ENCODE measurements at places on chromosomes 6 and 20. TPM values are rescaled to one million over a fixed set of nuclear protein-coding genes. Genes with fewer than 3 reads are reported as not detected.

DNA sequence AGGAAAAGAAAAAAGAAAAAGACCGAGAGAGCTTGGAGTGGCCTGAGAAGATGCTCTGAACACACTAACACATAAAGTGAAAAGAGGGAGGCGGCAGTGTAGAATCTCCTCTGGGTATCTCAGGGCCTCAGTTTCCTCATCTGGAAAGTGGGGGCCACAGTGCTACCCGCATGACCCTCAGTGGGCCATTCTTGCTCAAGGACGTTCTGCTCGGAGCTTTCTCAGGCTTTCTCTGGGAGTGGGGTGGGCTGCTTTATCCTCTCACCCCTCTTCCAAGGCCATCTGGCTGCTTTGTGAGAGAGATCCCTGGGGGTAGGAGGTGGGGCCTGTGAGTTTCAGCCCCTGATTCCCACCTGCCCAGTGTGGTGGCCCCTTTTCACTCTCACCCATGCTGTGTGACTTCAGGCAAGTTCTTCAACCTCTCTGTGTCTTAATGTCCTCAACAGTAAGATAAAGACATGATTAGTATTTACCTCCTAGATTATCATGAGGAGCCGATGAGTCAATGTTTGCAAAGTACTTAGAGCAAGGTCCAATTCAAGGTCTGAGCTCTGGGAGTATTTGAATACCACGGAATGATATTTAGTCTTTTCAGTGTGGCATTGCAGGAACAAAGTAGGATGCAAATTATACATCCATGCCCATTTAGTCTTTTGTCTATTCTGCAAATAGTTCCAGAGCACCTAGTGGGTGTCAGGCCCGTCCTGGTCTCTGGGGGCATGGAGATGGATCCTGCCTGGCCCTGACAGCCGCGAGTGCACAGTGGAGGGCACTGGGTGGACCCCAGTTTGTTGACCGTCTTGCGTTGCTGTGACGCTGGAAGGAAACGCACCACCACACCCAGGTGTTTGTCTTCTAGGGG, 34.3 kb downstream of the SRC start:
- no peak for DNase-seq

GRCh38 chr20:56382696-56383095, 9.3 kb downstream of the AURKA start:
- no peak for DNase-seq

- DNase-seq: no peak
Measured at GRCh38 chr6:36523936-36524499, 23.3 kb downstream of the STK38 start.

GRCh38 chr6:155026022-155026705, 31.0 kb downstream of the TIAM2 start:
- DNase-seq: no peak

DNA sequence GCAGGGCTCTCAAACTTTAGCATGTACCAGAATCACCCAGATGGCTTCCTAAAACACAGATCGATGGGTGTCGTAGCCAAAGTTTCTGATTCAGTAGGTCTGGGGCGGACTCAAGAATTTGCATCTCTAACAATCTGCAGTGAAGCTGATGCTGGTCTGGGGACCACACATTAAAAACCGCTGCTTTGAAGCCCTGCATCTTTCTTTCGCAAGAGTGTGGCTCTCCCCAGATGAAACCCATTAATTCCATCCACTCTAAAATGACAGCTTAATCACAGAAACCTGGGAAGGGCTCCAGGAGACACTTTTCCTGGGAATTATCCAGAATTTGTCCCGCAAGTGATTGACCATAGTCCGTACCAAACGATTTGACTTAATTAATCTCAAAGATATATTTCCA, 319.8 kb upstream of the PLCB4 start:
- DNase-seq: no peak

GRCh38 chr6:26205625-26206574, 118.7 kb downstream of the HFE start:
- DNase-seq: peak; percentile 53

The OTOR gene
- not detected for total RNA-seq

The SIRPG gene
- total RNA-seq: 1.1 TPM

The TPD52L1 gene
- 12.1 TPM for total RNA-seq

DNA sequence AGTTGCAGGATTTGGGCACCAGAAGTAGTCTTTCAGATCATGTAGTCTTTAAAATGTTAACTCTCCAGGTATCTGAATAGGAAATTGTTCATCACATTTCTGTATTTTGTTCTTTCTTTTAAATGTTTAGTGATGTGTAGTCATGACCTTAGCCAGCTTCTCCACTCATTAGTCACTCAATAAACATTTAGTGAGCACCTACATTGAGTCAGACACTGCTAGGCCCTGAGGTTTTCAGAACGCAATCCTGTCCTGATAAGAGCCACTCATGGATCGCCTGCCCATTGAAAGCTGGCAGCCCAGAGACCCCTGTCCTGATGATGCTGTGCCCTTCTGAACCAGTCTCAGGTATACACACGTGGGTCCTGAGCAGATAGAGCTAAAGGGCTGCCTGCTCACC, 163.4 kb upstream of the HEY2 start:
- no peak for DNase-seq

DNA sequence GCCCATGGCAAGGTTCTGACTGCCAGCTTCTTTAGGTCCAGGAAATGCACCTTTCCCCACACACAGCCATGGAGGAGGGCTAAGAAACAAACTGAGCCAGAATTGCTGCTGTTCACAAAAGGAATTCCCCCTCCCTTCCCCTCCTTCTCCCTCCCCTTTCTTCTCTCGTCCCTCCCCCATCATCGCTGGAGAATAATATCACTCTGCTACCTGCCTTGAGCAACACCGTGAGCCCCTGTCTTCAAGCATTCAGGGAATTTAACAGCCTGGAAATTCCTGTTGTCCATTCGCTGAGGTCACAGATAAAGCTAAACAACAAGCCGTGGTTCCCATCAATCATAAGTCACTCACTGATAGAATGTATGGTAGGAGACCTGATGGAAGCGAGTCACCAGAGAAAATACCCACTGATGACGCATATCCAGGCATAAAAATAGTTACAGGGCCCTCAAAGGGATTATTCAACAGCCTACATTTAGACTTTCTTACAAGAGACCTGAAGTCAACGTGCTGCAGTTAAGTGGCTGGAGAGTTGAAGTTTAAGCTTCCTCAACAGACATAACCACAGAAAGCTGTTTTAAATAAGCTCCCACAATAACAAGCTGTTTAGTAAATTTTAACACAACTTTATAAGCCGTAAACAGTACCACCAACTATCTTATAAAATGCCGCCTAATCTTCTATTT, 59.7 kb downstream of the HIVEP2 start:
- peak; percentile 29 for DNase-seq

DNA sequence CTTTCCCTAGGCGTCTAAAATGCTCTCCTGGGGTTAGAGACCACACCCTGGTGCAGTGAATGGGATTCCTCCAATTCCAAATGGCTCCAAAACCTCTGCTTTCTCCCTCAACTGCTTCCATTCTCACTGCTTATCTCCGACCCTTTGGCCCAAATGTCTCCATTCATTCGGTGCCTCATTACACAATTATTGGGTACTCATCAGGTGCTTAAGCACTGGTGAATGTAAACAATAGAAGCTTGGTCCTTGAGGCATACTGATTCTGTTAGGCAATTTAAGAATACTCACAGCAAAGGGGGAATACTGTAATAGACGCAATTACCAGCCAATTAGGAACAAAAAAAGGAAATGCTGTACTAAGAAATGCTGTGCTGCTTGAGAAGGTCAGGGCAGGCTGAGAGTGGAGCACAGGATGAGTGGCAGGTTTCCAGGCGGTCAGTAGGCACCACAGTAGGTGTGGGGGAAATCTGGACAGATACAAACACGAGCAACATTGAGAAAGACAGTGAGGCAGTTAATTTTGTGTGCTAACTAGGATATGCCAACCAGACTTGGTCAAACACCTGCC, 23.0 kb downstream of the GMDS start:
- no peak for DNase-seq

The NTSR1 gene
- not detected for total RNA-seq

- DNase-seq: no peak
Measured at GRCh38 chr6:6709106-6709505, 120.6 kb downstream of the LY86 start.

DNA sequence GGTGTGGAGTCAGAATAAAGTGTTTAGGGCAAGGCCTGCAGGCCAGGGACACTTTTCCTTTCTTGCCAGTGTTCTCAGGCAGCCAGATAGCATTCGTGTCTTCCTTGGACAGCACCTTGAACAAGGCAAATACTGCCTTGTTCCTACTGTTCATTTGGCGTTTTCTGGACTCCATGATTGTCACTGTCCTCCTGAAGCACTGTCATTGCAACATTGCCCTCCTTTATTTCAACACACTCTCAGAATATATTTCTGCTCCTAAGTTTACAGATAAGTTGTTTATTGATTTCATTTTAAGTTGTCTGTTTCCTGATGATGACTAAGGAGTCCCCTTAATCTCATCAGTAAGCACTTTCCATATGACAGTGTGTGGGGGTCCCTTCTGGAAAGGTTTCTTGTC, 15.1 kb upstream of the DEF6 start:
- no peak for DNase-seq

The SLC25A27 gene
- 19.4 TPM for total RNA-seq

DNA sequence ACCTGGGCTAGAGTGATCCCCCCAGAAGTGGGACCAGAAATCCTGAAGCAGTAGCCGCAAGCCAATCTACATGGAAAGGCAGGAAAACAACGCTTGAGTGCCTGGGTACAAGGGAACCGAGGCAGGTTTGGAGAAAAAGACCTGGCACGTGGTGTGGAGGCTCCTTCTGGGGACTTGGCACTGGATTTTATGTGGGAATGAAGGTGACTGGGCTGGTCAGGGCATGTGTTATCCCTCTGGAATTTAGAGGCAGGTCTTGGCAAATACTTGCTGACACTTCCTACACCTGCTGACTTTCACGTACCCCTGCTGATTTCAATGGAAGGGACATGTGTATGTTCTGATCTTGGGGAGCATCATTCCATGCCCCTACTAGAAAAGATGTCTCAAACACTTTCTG, 25.0 kb upstream of the FAM217A start:
- DNase-seq: no peak

DNA sequence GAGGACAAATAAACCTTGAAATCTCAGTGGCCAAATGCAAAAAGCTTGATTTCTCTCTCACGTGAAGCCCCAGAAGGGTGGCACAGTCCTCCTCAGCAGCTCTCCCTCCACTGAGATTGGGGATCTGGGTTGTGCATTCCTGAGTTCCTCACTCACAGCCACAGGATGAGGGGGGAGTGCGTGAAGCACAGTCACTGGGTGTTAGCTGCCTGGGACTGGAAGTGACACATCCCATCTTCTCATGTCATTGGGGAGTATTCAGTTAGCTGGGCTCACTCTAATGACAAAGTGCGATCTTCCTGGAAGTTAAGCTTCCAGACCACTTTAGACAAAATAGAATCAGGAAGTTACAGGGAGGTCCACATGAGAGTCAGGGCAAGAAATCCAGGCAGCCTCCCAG, 192.2 kb upstream of the LRFN2 start:
- DNase-seq: no peak

The TMEM14C gene
- 96.3 TPM for total RNA-seq

- no peak for DNase-seq
Measured at GRCh38 chr20:32397567-32398084, 39.5 kb downstream of the ASXL1 start.

The TRIM15 gene
- total RNA-seq: 37.2 TPM

DNA sequence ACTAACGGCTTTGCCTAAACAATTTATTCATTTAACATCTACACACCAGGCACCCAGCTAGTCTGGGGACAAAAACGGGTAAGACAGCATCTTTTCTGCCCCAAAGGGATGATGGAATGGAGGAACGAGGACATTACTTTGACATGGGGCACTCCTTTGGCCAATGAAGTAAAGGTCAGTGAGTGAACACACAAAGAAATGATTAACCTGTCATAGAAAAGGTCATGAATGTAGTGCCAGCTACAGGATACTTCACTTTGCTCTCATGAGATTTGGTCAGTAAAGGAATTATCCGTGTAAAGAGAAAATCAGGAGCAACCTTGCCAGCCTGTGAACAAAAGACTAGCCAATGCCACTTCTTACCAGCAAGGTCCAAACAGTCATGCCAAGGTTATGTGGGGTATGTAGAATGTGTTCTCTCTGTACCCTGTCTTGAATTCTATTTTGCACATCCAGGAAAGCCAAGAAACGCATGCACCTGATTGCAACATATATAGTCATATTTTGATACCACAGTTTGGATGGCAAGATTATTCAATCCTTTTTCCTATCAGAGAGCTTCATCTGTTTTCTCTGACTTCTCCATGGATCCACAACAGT, 145.3 kb downstream of the GMPR start:
- DNase-seq: no peak

- DNase-seq: no peak
Measured at GRCh38 chr20:41182296-41183212, 45.2 kb downstream of the PLCG1 start.

The PDYN gene
- not detected for total RNA-seq

- no peak for DNase-seq
Measured at GRCh38 chr6:2363211-2363610, 117.8 kb upstream of the GMDS start.

DNA sequence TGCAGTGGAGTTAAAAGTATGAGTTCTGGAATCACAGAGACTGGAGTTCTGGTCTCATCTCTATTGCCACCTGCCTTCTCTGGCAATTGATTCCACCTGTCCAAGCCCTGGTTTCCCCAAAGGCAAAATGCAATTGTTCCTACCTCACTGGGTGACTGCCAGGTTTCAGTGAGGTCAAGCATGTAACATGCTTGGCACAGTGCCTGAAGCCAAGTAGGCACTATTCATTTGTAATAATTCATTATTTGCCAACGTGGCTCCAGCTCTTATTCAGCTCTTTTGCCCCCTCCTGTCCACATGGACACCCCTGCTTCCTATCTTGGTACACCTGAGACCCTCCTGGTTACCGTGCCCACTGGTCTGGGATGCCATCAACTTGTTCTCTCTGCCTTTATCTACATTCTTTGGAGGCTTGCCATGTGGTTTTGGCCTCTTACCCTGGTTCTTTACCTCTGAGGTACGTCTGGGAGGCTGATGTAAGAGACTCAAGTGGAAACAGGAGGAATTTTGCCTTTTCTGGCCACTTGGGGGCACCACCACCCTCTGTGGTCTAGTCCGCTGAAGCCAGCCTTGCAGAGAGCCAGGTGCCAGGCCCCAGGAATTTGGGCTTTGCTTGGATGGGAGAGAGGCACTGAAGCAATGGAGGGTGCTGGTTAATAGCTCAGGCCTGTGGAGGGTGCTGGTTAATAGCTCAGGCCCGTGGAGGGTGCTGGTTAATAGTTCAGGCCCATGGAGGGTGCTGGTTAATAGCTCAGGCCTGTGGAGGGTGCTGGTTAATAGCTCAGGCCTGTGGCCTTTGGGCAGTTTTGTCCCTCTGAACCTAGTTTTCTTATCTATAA, 1.7 kb downstream of the KCNK15 start:
- peak; percentile 75 for DNase-seq

DNA sequence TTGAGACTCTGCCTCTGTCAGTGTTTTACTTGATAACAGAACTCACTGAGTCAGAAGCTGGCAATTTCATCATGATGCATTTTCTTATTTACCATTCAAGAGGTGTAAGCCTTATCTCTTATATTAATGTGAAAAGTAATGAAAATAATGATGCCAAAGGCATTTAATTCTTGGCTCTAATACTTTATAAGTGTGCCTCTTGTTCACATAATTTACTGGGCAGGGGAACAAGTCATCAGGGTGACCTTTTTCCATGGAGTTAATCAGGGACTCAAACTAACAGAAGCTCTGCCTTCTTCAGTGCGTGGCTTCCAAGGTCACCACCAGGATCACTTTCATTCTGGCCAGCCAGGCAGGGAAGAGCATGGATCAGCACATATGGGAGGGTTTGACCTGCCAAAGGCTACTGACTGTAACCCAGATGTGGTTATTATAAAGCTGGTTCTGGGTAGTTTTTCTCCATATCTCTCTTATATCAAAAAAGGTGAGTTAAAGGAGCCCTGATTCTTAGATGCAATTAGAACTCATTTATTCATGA, 5.2 kb upstream of the PLCB1 start:
- DNase-seq: no peak

Measured in mucosa of descending colon (tissue), 3 donors.